CD4-positive, alpha-beta T cell treated with Interleukin-4 for 1 hour (primary cell): ENCODE measurements at places on chromosomes 7 and 10.

DNA sequence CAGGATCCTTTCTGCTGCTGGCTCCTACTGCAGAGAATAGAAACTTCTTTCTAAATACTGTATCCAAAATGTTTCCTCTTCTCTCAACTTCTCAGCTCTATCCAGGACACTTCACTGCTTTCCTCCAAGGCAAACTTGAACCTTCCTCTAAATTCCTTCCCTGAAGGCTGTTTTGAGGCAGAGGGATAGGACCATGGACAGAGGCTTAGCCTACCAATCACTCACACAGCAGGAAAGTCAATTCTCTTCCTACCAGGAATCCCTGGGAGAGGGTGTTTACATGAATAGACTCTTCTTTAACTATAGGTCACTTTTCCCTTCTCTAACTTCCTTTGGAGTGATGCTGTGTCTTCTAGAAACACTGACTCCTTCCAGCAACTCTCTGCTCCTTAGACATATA, 115.6 kb upstream of the MKLN1 start:
- DNase-seq = no peak

- no peak for DNase-seq
Observed at GRCh38 chr7:128037081-128037480, 5.8 kb upstream of the LRRC4 start.

DNA sequence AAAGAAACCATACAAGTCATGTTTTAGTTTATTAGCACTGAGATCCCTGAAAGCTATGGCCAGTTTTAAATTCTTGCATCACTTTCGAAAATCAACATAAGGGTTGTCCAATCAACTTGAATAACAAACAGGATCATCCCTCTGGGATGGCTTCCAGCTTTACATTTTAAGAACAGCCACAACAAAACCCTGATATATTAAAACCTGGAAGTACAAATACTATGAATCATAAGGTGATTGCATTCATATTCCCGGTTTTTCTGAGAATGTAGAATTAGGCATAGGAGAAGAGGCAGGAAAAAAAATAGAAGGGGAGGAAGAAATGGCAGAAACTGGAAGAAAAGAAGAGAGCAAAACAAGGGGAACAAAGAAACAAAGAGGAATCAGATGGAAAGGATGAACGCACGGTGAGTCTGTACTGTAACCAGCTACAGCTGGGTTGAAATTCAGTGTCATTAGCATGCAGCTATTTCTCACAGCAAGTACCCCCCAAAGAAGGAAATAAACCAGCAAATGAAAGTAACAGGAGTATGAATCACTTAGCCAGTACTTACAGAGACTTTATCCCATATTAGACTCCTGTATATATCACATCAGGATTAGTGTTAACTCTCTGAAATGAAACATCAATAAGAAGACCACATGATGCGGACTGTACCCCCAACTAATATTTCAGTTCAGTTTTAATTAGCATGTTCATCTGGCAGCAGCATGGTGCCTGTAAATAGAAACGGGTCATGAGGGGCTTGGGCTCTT, 301.3 kb downstream of the RNLS start:
- DNase-seq = no peak

DNA sequence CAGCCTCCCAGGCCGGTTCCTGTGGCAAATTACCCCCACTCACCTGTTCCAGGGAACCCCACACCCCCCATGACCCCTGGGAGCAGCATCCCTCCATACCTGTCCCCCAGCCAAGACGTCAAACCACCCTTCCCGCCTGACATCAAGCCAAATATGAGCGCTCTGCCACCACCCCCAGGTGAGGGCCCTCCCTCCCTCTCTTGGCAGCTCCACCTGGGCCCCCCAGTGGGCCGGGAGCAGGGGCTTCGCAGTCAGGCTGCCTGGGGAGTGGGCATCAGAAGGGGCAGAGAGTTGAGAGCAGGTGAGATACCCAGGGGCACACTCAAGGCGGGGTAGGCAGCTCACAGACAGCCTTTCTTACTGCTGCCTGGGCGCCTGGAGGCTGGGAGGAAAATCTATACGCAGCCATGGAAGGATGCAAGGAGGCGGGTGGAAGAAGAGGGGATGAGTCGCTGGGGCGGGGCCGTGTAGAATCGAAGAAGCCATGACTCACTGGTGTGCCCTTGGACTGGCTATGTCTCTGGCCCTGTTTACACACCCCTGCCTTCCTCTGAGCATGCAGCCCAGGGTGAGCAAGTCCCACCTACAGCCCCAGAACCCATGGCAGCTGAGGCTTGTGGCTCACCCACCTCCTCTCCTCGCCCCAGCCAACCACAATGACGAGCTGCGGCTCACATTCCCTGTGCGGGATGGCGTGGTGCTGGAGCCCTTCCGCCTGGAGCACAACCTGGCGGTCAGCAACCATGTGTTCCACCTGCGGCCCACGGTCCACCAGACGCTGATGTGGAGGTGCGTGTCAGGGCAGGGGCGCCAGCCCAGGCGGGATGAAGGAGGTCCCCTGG, 48.6 kb upstream of the PPIF start:
- DNase-seq = peak; percentile 67

DNA sequence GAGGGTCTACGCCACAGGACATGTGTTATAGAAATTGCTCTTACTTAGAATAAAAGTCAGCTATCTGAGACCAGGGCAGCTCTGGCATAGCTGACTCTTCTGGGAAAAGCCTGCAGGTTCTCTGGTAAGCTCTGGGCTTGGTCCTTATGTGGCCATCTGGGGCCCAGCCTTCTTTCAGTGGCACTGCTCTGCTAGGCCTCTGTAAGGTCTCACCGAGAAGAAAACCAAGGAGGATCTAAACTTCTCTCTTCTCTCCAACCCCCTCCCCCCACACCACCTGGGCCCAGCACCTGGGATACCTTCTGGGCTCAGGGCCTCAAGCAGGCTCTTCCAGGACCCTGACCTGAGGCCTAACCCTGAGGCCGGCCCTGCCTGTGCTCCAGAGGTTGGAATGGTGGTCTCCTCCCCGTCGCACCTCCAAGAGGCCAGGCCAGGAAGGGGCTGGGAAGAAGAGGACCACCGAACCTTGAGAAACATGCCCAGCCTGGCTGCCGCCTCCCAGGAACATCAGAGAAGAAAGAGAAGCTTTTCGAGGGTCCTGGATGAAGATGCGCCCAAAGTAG, 323.6 kb downstream of the GFRA1 start:
- no peak for DNase-seq

GRCh38 chr10:60093317-60093716, 187.0 kb upstream of the CCDC6 start:
- no peak for DNase-seq

DNA sequence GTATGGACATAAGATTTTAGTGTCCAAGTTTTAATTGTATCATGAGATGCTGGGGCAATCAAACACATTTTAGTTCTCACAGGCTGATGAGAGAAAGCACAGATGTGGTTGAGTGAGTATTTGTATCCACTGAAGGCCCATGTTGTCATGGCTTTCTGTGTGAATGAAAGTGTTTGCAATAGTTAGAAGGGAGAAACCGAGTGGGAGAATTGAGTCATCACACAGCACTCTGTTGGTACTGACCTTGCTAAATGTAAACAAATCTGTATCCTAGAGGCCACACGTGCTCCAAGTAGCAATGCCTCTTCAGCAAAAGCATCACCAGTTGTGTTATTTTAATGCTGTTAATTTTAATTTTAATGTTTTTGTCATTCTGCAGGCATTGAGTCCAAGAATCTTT, 121.2 kb downstream of the EMX2 start:
- DNase-seq = no peak

- DNase-seq = no peak
Observed at GRCh38 chr10:36254199-36254598, 612.1 kb upstream of the FZD8 start.

DNA sequence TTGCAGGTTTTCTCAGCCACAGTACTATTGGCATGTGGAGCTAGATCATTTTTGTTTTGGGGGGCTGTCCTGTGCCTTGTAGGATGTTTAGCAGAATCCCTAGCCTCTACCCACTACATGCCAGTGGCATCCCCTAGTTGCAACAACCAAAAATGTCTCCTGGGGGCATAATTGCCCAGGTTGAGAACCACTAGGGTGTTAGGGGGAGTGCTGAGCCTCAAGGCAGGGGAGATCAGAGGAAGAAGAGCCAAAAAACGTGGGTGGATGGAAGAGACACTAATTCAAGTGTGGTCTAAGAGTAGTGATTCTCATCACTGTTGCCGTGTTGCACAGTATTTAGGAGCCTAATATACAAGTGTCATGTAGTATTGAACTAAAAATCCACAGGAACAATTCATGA, 31.7 kb upstream of the CCNY start:
- DNase-seq = no peak

DNA sequence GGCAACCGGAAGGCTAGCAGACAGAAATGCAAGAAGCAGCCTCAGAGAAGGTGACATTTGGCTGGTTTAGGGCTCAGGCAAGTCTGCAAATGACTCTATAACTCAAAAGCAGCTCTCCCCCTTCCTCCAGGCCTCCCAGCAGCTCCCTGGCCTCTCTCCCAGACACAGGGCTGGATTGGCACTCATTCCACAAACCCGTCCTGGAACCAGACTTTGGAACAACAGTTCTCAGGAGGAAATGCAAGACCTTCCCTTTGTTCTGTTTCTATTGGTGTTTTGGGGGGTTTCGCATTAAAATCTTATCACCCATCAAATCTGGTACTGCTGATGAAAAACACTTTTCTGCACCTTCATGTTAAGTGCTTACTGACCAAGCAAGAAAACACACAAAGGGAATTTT, 40.3 kb upstream of the EFCAB10 start:
- no peak for DNase-seq

DNA sequence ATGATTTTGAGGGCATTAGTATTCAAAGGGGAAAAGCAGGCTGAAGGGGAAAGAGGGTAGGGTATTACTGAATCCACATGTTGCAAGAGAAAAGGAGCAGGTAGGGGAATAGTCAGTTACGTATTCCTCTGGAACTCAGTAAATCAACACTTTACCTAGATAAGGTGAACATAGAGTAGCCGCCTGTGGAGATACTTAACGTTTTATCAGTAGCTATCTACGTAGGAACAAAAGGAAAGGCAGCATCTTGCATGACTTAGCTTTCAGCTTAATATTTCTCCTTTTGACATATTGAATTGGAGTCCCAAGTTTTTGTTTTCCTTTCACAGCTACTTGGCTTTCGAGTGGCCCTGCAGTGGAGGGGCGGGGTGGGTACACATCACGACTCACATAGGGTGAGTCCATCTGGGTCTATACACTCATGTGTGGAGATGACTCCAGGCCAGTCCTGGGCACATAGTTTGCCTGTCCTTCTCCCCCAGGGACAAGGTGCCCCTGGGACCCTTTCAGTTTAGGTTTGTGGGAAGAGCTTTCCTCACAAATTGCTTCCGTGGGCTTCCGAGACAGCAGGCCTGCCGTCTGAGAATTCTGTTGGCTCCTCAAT, 48.1 kb downstream of the CCNY start:
- no peak for DNase-seq

- DNase-seq = no peak
Observed at GRCh38 chr7:157470017-157470322, 133.2 kb downstream of the DNAJB6 start.

- DNase-seq = no peak
Observed at GRCh38 chr10:93248583-93249227, 175.0 kb downstream of the CYP26A1 start.

DNA sequence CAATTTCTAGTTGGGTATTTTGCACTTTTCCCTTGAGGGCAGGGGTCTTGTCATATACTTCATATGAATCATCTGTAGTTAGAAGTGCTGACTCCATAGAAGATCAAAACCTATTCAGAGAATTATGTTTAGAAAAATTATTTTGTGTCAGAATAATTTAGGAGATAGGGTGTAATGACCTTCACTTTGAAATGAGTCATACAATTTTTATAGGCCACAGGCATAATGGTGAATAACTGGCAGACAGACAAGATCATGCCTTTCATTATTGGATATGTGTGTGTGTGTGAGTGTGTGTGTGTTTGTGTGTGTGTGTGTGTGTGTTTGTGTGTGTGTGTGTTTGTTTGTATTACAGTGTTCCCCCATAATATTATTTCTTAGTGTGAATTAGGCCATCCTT, 523.0 kb downstream of the ANKRD7 start:
- no peak for DNase-seq

DNA sequence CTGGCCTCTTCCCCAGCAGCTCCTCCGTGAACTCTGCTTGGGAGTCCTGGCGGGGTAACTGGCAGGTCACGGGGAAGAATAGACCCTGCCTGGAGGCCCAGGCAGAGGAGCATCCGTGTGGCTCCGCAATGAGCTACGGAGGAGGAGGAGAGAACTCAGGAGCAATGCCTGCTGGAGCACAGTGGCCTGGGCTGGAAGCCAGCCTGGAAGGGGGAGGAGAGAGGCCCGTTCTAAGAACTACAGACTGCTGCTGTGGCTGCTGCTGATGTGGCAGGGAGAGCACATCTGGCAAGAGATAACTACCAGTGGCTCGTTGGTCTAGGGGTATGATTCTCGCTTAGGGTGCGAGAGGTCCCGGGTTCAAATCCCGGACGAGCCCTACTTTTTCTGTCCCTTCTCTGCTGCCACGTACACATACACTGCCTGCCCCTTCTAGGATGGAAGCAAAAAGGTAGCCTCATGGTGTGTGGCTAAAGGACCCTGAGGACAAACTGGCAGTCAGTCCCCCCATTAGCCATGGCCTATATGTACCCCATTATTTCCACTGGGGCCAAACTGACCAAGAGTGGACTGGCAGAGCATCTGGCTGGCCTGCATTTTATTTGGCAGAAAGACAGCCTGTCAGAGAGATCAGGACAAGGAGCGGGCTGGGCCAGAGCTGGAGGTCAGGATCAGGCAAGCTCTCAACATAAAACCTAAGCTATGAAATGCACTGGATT, 7.7 kb upstream of the OPN1SW start:
- DNase-seq = no peak

DNA sequence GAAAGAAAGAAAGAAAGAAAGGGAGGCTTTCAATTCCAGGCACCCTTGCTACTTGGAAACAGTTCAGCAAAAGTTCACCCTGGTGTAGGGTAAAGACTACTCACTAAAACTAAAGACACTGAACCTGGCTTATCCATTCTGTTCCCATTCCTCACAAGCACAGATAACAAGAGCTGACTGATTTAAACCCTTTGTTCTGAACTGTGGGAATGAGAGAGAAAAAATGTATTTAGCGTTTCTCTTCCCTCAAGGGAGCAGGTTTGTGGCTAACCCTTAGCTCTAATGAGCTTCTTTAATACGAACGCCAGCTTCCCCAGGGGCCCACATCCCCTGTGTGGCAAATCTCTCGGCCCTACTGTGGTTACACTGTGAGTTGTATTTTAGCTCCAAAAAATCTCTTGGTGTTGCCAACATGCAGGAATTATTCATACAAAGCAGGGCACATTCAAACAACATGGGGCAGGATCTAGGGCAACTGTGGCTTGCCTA, 23.3 kb downstream of the PRTFDC1 start:
- no peak for DNase-seq

DNA sequence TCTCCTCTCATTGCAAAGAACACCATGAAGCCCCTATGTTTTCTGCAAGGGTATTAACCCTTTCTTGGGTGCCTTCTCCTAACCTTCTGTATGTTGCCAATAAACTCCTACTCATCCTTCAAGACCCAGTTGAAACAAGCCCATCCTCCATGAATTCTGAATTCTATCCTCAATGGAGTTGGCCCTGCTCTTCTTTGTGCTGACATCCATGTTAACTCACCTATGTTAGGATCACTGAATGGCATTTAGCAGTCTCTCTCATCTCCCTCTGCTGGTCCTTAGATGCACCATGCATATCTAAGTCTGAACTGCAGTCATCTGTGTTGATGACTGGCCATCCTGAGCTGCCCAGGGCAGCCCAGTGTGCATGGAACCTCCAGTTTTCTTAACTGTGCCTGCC, 129.8 kb downstream of the BUB3 start:
- DNase-seq = no peak
